ENCODE measurements at places on chromosomes 6 and 20.
A peak's percentile ranks its signal among the peaks of the same experiment; 100 is the strongest.

GRCh38 chr6:138493413-138493812, 5.9 kb downstream of the NHSL1 start:
- peak; percentile 74 for DNase-seq

DNA sequence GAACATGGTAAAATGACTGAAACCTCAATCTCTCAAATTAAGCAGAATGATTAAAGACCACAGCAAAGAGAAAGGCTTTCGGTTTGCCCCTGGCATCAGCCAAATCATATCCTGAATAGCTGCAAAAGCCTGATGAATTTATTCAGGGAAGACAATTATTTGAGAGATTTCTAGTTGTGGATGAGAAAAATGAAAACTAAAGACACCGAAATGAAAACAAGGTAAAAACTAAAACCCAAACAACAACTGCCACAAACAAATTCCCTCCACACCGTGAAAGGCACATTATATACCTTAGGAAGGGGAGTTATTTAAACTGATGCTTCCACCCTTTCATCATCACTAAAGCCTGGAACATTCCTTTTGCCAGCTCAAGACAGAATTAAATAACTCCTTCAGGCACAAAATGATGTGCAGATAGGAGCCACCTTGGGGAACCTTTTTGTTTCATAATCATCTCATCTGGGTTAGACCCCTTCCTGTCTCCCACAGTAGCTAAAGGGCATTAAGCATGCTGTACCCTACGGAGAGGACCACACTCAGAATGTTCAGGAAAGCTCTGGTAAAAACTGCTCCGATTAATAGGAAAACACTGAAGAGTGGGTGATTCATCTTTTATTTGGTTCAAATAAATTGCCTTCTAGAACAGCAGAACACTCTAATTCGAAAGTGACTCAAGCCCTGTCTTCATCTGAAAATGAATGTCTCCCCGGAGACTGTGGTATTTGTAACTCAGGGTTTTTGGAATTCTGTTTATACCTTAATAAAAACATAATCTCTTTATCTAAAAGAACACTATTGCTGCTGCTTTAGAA, 9.1 kb upstream of the ANKRD60 start:
- DNase-seq: peak; percentile 55

DNA sequence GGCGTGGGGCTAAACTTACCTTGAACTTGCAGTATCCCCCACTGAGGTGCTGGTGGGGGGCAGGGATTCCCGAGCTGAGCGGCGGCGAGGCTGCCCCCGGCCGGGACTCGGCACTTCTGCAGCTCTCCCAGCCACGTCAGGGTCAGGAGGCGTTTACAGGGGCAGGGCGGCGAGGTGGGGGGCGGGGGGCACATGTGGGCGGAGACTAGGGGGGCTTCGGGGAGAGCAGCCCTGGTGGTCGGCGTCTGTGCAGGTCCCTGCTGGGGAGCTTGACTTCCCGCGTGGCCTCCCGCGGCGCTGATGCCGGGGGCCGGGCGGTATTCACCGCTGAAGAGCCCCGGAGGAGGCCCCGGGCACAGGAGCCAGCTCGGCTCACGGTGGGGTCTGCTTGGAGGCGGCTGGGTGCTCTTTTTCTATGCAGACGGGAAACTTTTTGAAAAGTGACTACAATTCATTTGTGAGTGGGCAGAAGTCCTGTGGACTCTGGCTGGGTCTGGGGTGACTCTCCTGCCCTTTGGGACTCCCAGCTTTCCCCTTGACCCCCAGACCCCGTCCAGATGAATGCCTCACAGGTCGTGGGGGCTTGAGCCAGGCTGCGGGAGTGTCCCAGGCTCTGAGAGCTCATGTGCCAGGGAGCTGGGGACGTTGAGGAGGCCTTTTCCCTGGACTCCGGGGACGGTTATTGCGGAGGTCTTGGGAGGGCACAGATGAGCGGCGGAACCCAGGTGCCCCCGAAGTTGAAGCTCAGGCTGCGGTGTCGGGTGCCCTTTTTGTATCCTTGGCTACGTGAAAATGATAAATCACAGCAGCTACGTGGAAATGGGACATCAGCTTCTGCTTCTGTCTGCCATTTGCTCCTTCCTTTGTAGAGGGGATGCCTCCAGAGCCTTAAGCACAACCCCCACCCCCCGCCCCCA, 75.9 kb upstream of the GATA5 start:
- DNase-seq: no peak

DNA sequence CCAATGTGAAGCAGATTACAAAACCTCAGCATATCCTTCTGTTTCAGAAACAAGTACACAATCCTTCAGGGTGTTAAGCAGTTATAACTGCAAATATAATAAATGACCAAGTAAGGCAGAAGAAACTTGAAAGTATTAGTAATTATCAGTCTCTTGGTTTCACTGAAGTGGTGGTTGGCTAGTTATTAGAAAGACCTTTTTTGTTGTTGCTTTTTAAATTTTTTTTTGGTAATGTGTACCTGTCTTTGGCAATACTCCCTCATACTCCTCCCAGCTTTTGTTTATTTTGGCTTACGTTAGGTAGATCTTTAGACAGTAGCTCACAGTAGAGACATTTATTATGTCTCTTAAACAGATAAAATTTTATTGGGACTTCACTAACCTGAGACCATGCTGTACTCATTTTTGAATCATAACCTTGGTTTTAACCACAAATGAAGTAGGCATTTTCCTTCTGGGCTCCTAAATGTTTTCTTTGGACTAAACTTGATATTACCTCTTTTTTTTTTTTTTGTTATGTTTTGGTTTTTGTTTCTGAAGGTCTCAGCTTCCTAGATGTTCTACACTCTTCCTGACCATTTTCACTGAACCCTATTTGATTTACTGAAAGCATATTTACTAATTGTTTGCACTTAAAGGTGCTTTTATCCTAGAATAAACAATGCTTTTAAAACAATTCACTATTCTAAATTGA, 6.4 kb downstream of the CD2AP start:
- no peak for DNase-seq

DNA sequence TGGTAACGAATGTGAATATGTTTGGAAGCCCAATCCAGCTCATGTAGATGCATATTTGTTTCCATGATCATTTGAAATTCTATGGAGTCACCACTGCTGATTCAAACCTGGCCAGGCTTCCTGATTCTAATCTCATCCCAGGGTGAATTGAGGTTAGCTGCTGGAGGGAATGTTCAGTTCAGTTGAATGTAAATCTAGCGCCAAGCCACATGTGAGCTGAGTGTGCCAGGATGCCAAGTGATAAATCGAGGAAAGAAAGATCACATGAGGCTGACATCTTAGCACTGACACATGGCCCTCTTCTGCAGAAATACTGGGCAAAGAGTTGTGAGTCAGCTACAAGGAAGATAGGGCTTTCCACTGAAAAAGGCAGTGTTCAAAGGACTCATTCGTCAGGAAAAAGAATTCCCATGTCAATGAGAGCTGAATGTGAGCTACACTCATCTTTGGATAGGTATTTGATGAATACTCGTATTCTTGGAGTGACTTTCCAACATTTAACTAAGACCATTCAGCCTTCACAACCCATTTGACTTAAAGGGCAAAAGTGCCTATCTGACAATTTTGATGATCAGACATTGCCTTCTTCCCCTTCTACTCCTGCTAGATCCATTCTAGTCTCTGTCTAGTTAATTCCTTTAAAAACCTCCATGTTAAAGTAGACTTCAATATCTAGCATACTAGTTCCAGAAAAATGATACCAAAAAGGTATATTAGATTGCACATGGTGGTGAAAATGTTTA, 172.1 kb downstream of the MTFR2 start:
- no peak for DNase-seq

GRCh38 chr6:90584636-90585255, 2.1 kb downstream of the MAP3K7 start:
- DNase-seq: no peak

GRCh38 chr6:7000825-7001777, 106.7 kb upstream of the RREB1 start:
- DNase-seq: no peak

DNA sequence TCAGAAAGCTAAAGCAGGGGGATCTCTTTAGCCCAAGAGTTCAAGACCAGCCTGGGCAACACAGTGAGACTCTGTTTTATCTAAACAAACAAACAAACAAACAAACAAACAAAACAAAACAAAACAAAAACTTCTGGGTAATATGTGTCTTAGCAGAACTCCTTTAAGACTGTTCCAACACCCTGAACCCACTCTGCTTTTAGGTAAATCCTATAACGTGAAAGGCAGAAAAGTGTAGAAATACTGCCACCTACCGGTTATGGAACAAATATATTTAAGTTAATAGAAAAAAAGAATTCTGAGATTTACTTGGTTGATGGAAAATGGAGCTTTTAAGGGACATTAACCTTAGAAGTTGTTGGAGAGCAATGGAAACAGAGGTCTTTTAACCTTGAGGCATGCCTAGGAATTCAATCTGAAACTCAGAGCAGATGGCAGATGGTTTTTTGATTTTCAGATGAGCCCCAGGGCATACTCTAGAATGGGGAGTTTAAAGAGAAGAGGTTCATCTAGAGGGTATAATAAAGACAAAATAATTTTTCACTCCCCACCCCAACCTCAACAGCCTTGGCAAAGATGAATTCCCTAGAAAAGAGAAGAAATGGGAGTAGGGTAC, 38.5 kb downstream of the SOD2 start:
- DNase-seq: peak; percentile 79

- DNase-seq: no peak
Measured at GRCh38 chr20:1062334-1063010, 55.9 kb upstream of the PSMF1 start.

DNA sequence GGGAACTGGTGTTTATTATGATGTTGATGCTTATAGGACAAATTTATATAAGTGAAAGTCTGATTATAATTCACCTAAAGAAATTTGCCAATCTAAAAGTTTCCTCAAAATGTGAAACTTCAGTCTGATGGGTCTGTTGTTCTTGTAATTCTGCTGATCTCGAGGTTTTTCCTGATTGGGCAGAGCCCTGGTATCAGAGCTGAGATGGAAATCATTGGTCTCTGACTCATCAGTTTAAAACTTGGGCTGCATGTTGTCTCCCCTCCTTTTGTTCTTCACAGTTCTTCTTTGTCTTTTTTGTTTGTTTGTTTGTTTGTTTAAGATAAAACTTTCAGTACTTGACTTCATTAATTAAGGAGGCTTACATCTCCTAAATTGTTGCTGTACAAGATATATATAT, 5.9 kb downstream of the SMAP1 start:
- no peak for DNase-seq

- DNase-seq: no peak
Measured at GRCh38 chr6:160007611-160008010, 38.7 kb downstream of the IGF2R start.

DNA sequence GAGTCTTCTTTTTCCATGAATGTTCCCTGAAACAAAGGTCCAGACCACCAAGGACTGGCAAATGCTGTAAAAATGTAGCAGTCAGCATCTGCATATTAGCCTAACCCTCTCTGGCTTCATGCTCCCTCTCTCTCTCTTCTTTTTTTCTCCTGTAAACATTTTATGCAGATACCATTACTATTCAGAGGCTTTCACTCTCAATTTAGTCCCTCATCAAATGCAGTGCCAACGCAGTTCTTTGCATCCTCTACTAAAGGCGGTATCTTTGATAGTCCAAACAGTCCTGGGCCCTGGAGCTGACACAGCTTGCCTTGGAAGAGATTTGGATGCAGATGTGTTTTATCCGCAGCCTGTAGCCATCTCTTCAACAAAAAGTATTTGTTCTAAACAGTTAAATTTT, 167.1 kb upstream of the MMS22L start:
- no peak for DNase-seq

DNA sequence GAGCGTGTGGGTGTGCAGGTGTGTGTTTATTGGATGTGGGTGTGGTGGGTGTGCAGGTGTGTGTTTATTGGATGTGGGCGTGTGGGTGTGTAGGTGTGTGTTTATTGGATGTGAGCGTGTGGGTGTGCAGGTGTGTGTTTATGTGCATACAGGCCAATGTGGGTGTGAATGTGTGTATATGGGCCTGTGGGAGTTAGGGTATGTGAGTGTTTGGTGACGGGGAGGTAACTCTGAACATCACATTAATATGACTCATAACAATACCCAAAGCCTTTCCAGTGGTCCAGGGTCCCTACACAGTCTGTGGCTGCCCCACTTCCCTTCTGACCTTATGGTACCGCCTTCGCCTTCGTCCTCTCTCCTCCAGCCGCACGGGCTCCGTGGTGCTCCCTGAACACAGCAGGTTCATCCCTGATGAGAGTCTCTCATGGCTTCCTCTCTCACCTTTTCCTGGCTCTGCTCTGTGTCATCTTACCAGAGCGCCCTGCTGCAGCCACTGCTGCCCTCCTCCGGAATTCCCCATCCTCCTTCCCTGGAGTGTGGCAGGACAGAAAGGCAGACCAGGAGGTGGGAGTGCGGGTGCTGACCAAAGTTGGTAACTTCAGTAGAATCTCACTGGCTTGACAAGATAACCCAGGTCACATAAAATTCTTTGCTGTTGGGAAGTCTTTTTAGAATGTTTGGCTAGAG, 80.0 kb downstream of the SLC2A10 start:
- DNase-seq: no peak

DNA sequence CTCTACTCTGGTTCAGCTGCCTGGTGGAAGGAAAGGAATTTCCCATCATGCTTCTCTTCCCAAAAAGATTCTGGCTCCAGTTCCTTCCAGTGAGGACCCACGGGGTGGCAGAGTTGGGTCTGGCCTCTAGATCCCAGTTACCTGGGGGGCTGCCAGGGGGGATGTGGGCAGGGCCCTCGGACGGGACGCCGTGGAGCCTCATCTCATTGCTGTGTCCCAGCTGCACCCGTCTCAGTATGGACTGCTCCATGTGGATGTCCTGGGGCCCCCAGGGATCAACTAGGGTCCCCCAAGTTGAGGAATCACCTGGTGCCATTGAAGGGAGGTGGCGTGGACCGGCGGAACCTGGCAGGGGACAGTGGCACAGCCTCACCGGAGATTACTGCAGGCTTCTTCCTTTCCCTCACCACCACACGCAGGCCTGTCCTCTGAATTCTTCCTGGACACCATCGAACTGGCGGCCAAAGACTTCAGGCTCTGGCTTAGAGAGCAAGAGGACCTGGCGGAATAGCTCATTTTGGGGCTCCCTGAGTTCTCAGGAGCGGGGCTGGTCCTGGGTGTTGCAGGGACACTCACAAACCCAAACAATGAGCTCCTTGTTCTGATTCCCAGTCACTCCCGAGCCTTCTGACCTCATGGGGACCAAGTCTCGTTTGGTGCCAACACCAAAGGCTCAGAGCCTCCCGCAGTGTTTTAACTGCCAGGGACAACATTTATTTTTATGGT, 8.5 kb downstream of the ZBP1 start:
- DNase-seq: no peak

DNA sequence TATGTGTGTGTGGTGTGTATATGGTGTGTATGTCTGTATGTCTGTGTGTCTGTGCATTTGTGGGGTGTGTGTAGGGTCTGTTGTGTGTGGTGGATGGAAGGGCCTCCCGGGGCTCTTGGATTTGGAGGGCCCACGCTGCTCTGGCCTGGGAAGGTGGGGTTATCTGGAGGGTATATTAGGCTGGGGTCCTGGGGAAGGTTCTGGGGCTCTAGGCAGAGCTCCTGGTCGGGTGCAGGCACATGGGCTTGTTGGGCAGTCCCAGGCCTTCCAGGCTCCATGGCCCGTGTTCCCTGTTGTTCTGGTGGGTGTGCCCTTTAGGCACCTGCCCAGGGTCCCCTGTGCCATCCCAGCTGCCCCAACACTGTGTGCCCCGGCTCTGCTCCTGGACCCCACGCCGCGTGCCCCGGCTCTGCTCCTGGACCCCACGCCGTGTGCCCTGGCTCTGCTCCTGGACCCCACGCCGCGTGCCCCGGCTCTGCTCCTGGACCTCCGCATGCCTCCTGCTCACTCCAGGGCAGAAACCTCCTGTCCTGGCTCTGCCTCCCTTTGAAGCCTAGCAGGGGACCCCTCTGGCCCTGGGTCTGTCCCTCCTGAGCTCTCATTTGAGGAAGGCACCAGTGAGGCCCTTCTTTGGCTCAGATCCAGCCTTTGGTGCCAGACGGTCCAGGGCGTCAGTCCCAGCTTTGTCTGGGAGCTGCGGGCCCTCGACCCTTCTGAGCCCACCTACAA, 10.2 kb upstream of the MYT1 start:
- DNase-seq: no peak
